Karpas-422 (cell line): ENCODE measurements at places on chromosomes 11 and 22.

- H3K27ac ChIP-seq = no peak overlapping the region
- H3K36me3 ChIP-seq = no peaks in the 10 kb centered on the region; the same call in 1 of the 2 replicates
- H3K27me3 ChIP-seq = no peaks in the 10 kb centered on the region
Measured at GRCh38 chr22:46239261-46240048, 10.6 kb downstream of the CDPF1 start.

DNA sequence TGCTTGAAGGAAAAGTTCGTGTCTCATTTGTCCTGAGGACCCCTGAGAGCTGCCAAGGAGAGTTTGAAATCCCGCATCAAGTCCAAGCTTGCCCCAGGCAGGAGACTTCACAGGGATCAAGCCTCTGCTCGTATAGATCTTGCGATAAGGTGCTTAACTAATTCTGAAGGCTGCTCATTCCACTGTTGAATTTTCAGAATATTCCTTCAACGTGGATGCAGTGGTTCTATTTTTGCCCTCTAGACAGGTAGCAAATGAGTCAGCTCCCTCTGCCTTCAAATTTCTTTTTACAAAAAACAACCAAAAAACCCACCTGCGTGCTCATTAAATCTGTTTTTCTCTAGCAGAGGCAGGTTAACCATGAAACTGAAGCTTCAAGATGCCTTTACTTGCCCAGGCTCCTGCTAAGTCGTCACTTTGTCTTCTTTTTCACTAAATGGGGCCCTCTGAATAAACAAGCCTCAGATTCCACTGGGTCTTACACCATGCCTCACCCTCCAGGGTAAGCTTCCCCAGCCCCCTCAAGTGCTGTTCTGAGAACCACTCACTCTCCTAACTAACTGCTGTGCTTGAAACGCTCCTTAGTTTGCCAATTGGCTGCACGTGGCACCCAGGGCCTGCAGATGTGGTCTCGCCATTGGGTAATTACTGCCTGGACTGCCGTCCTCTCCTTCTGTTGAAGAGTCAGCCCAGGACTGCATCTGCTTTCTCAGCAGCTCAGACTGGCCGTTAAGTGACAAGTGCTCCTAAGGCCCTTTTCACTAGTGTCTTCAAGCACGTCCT lies 105.0 kb downstream of the TRPC6 start:
- no peaks in the 10 kb centered on the region for H3K27me3 ChIP-seq
- H3K36me3 ChIP-seq = no peaks in the 10 kb centered on the region
- H3K27ac ChIP-seq = no peak overlapping the region
- no peak for DNase-seq
- H3K4me1 ChIP-seq = no peaks in the 10 kb centered on the region
- H3K4me3 ChIP-seq = no peak overlapping the region

DNA sequence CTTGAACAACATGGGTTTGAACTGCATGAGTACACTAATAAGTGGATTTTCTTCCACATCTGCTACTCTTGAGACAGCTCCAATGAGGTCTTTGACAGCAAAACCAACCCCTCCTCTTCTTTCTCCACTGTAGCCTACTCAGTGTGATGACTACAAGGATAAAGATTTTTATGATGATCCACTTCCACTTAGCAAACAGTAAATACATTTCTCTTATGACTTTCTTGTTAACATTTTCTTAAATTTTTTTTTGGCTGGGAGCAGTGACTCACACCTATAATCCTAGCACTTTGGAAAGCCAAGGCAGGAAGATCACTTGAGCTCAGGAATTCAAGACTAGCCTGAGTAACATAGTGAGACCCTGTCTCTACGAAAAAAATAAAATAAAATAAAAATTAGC lies 9.9 kb upstream of the EIF4G2 start:
- H3K27ac ChIP-seq = no peak overlapping the region
- no peaks in the 10 kb centered on the region for H3K36me3 ChIP-seq
- H3K4me3 ChIP-seq = no peak overlapping the region
- H3K4me1 ChIP-seq = no peaks in the 10 kb centered on the region

DNA sequence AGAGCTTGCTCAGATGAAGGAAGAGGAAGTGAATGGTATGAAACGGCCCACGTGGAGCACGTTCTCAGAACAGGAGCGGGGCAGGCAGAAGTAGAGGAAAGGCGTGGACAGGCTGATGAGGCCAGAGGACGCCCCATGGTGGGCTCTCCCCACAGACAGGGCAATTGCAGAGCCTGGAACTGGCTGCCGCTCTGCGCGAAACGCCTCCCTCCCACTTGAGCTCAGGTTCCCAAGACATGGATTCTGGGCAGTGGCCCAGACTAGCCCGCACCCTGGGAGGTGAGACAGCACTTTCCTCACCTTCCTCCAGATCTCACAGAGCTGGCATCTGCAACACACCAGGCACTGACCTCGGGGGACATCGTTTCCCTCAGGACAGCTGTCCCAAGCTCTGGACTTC lies 117.6 kb downstream of the PHF21B start:
- H3K4me1 ChIP-seq = no peaks in the 10 kb centered on the region
- DNase-seq = no peak
- H3K36me3 ChIP-seq = no peaks in the 10 kb centered on the region
- H3K27me3 ChIP-seq = no peaks in the 10 kb centered on the region

DNA sequence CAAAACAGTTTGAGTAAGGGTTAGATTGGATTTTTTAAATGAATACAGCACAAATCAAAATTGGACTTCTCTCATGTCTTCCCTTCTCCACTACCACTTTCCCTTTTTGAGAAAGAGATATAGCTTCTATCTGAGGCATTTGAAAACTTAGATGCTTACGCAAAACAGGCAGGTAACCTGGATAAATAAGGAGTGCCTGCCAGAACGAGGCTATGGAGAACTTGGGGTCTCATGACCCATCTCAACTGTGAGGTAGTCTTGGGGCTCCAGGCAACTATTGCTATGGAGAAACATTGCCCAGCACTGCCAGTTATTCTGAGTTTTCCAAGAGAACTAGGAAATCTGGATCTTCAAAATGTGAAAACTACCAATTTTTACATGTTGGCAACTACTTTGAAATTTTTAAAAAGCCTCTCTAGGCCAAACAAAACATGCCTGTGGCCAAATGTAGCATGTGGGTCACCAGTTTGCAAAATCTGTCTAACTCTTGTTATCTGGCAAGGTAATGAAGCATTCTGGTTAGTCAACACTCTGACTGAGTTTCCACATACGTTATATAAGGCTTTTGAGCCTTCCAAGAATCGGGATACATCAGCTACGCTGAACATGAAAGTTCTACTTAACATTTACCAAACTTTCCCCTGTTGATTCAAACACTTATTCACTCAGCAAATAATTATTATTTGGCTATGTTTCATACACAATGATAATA lies 752.7 kb downstream of the KCNA4 start:
- H3K27me3 ChIP-seq = no peaks in the 10 kb centered on the region
- H3K4me3 ChIP-seq = no peak overlapping the region
- no peak for DNase-seq
- H3K36me3 ChIP-seq = no peaks in the 10 kb centered on the region

- H3K4me1 ChIP-seq = peaks cover 43% of the 10 kb centered on the region
- H3K27ac ChIP-seq = peak overlapping the region; percentile 82
- peak; percentile 75 for DNase-seq
- H3K27me3 ChIP-seq = no peaks in the 10 kb centered on the region
Measured at GRCh38 chr11:75815345-75816168, 547 bp downstream of the UVRAG start.

- no peak for DNase-seq
- H3K4me3 ChIP-seq = no peak overlapping the region
- no peaks in the 10 kb centered on the region for H3K36me3 ChIP-seq
- H3K27ac ChIP-seq = no peak overlapping the region
- H3K4me1 ChIP-seq = no peaks in the 10 kb centered on the region; the same call in 1 of the 2 replicates
Measured at GRCh38 chr11:57776031-57776521, 14.5 kb downstream of the CTNND1 start.

GRCh38 chr11:77789061-77789730 lies 31.3 kb downstream of the RSF1 start:
- H3K27ac ChIP-seq = no peak overlapping the region
- H3K27me3 ChIP-seq = no peaks in the 10 kb centered on the region
- no peak overlapping the region for H3K4me3 ChIP-seq
- peaks cover 3% of the 10 kb centered on the region; the same call in 1 of the 2 replicates for H3K36me3 ChIP-seq
- H3K4me1 ChIP-seq = peaks cover 12% of the 10 kb centered on the region

DNA sequence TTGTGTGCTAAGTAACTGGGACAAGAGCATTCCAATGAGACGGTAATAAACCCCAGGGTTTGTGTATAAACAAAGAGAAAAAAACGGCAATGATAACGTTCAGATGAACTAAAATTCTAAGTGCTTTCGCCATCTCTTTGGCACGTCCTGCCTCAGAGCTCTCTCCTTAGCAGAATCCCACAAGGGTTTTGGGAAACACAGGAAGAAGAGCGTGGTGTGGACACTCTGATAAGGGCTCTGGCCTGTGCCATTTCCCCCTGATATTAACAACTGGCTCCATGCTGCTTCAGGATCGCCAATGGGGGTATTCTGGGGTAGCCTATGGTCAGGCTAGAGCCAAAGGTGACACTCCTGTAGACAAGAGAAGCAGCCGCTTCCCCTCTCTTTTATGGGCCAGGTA lies 18.4 kb downstream of the ABCC8 start:
- no peaks in the 10 kb centered on the region for H3K4me1 ChIP-seq
- no peak for DNase-seq
- H3K27ac ChIP-seq = no peak overlapping the region
- H3K36me3 ChIP-seq = no peaks in the 10 kb centered on the region
- no peaks in the 10 kb centered on the region for H3K27me3 ChIP-seq

DNA sequence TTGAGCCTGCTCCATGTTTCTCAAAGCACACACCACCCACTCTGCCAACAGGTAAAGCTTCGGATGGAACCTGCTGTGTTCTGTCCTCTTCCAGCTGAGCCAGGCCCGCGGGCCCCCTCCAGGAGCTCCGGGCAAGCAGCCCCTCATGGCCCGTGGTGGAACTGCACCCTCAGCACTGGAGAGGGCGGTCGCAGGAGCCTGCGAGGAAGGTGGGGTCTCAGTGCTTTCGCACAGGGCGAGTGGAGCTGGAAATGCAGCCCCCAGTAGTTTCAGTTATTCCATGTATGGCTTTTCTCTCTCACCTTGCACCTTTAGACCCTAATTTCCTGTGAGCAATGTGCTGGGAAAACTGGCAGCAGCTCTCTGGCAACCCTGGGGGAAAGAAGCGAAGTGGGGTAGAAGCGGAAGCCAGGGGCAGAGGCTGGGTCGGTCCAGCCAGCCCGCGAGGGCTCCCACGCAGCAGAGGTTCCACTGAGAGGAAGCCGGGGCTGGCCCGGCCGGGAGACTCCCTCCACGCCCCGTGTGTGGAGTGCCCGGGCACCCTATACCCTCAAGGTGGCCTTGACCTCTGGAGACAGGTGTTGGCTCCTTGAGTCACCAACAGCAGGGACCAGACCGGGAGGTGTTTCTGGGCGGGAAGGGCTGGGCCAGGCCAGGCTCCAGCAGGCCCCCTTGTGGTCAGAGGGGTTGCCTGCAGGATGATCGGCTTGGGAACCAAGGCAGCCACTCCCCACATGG lies 119.9 kb upstream of the TMEM45B start:
- H3K4me1 ChIP-seq = no peaks in the 10 kb centered on the region
- H3K36me3 ChIP-seq = no peaks in the 10 kb centered on the region
- H3K4me3 ChIP-seq = no peak overlapping the region
- no peaks in the 10 kb centered on the region for H3K27me3 ChIP-seq
- no peak overlapping the region for H3K27ac ChIP-seq
- DNase-seq = peak; percentile 65

DNA sequence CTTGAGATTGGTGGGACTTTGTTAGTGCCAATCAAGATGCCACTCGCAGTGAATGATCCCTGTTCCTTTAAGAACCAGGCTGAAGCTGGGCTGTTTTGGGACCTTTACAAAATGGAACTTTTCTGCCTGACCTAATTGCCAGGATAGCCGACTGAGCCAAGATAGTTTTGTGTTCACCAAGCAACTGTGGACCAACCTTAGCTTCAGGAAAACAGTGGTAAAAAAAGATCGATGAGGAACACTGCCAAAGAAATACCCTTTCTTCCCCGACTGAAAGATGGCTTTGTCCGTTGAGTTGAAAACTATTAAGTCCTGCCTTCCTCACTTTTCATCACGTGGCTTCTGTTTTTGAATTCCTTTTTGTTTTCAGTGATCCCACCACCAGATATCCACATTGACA lies 157.9 kb upstream of the SORL1-AS1 start:
- H3K27ac ChIP-seq = no peak overlapping the region
- H3K27me3 ChIP-seq = no peaks in the 10 kb centered on the region
- H3K4me3 ChIP-seq = no peak overlapping the region
- no peaks in the 10 kb centered on the region for H3K4me1 ChIP-seq
- H3K36me3 ChIP-seq = peaks cover 57% of the 10 kb centered on the region
- no peak for DNase-seq

DNA sequence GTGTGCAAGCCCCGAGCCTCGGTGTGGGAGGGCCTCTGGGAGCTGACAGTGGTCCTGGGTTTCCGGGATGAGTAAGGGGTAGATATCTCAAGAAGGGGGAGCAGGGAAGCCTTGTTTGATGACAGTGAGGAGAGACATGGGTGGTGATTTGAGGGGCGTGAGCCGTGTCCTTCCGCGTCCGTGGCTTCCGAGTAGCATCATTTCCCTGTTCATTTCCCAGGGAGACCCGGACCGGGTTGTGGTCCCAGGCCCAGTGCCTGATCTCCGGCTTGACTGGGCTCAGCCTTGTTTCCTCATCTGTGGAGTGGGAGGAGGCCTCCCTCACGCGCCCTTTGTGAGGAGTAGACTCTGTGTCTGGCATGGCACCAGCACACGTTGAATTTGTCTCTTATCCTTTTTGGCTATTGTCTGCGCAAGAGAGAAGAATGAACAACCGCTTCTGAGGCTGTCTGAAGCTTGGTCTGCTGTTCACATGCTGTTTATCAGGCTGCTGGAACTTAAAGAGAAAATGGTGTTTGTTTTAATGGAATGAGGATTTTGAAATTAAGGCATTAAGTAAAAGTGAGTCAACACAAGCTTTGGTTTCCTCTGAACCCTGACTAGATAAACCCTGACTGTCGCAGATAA lies 348.5 kb downstream of the TBC1D22A start:
- no peaks in the 10 kb centered on the region for H3K36me3 ChIP-seq
- no peaks in the 10 kb centered on the region for H3K4me1 ChIP-seq
- no peak for DNase-seq

- H3K27me3 ChIP-seq = no peaks in the 10 kb centered on the region
- H3K4me1 ChIP-seq = no peaks in the 10 kb centered on the region
- no peak overlapping the region for H3K4me3 ChIP-seq
- H3K36me3 ChIP-seq = no peaks in the 10 kb centered on the region
- DNase-seq = no peak
Measured at GRCh38 chr11:99614352-99614751, 593.6 kb downstream of the CNTN5 start.
